Stimulated activated CD8-positive, alpha-beta memory T cell treated with anti-CD3 and anti-CD28 coated beads, Interleukin-15, amount 100 ng/mL, for 1 hour (primary cell): ENCODE measurements at places on chromosomes 13 and 19.
A peak's percentile ranks its signal among the peaks of the same experiment; 100 is the strongest.

GRCh38 chr13:20106742-20107141, 54.1 kb downstream of the GJA3 start:
- no peak for DNase-seq

DNA sequence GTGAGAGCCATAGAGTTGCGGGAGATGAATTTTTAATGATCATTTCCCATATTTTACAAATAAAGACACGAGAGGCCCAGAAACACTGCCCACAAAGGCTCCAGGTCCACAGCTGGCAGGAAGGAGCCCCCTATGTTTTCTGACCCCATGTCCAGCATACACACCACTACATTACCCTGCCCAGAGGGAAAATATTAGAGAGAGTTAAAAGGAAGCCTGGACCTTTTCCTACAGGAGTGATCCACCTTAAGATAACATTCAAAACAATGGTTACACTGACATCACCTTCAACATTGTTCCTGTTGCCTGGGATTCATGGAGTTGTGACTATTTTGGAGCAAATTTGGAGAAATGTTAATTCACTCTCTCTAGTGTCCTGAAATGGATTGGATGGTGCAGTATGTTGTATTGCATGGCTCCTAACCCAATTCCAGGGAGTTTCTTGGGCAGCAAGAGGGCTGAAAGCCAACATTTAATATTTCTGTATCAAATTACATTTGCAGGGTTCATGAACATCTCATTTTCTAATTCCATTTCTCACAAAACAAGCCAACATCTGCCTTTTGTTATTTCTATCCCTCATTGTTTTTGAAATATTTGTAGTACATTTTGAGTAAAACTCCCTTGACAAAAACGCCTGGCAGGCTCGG, 172.5 kb downstream of the DLEU7 start:
- no peak for DNase-seq

GRCh38 chr13:77406644-77407440, 79.9 kb upstream of the MYCBP2 start:
- DNase-seq: no peak

GRCh38 chr19:49114630-49115363, 627 bp downstream of the LIN7B start:
- DNase-seq: no peak

GRCh38 chr19:55650602-55651230, 2.7 kb downstream of the CCDC106 start:
- DNase-seq: no peak

DNA sequence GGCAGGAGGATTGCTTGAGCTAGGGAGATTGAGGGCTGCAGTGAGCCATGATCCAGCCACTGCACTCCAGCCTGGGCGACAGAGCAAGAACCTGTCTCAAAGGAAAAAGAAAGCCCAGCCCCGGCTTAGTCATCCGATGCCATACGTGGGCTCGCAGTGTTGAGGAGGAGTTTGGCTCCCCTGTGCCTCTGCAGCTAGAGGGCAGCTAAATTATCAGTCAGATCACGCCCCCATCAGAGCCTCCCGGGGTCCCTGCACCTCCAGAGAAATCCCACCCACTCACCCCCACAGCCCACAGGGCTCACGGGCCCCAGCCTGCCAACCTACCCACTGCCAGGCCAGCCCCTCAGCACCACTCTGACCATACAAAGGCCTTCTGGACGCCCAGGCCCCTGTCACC, 27.6 kb downstream of the MAU2 start:
- DNase-seq: no peak

DNA sequence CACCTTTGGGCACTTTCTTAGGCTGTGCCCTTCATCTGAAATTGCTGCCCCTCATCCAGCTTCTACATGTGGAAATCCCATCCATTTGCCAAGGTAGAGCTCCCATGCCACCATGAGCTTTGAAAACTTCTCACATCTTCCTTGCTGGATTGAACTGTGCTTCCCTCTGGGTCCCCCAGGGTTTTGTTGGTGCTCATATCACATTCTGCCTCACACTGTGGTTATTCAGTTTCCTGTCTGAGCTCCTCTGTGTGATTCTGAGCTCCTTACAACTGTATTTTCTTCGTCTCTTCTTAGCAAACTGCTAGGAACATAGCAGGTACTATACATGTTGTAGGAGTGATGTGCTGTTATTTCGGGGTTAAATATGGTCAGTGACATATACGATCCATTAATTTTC, 74.9 kb upstream of the KL start:
- DNase-seq: no peak

GRCh38 chr19:47186446-47187334, 44.3 kb downstream of the BBC3 start:
- peak; percentile 38 for DNase-seq

DNA sequence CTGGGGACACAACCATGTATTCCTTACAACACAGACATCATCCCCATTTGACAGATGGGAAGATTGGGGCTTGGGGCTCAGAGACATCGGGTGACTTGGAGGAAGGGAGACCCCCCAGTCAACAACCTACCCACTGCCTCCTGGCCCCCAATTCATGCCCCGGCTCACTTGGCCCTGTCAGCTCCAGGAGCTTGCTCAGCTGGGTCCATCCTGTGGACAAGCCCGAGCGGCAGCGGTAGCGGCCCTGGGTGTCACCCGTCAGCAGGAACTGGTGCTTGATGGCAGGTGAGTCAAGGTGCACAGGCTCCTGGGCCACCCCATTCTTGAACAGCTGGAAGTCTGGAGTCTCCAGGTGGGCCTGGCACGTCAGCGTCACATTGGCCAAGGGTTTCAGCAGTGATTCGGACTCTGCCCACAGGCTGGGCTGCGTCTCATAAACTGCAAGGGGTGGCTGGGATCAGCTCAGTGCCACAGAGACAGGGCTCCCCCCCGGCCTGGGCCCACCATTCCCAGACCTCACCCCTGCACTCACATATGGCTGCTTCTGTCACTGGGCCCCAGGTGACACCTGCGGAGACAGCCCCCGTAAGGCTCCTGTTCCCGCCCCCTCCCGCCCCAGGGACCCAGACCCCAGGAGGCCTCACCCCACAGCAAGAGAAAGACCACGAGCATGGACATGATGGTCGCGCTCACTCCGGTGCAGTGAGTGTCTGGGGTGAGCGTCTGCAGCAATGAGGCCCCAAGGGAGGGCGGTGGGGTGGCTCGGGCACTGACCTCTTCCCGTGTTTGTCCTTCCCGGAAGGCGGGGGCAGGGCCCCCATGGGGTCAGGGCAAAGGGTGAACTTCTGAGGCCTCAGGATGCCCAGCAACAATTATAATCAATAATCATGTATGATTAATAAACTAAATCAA, at the start of gene A1BG:
TSS of gene A1BG (minus strand) at position 733 of the 912 bp plus-strand sequence. CDS start at position 678, 55 bp downstream.
- DNase-seq: no peak

- DNase-seq: no peak
Measured at GRCh38 chr19:16849168-16849567, 20.0 kb downstream of the SIN3B start.

- DNase-seq: no peak
Measured at GRCh38 chr13:111175935-111176334, 60.8 kb downstream of the ARHGEF7 start.

GRCh38 chr13:29100758-29101157, 280.6 kb downstream of the MTUS2 start:
- no peak for DNase-seq

DNA sequence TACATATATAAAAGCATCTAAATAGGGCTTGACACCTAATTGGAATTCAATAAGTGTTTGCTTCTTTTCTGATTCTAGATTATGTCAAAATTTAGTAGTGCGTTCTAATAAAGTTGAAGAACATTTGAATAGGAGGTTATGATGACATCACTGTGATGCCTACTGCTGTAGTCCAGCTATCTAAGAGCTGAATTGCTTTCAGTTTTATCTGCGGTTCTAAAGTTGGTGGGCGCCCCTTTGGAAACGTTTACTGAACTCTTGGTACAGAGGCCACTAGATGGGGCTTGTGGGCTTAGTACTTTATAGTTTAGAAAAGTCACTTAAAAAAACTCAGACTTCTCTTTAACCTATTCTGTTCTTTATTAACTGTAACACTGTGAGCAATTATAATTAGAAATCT, 776.9 kb downstream of the GPC5 start:
- no peak for DNase-seq

DNA sequence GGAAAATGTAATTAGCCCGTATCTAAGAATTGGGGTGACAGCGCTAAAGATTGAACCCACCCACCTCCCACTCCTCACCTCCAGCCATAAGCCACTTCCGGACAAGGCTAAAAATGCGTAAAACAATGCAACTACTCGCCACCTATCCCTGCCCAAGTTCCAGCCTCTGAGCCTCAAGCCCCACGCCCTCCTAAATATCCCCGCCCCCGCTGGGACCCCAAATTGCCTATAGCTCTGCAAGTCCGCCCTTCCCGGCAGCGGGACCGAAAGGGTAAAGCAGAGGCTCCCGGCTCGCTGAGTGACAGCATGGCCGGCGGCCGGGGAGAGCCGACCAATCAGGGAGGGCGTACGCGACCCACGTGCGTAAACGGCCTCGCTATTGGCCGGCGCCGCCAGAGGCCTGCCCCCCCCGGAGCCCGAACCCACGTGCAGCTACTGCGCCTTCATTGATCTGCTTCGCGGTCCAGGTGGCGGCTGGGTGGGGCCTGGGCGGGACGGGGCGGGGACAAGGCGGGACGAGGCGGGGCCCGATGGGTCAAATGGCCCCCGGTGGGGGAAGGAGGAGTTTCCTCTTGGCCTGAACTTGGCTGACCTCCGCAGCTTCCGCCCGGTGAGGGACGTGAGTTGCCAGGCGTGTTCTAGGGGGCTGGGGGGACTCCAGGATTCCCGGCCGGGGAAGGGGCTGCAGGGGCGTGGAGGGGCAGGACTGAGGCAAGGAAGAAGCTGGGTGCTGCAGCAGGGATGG, at the start of gene TLE6:
TSS of gene TLE6 (plus strand) at position 564 of the 745 bp plus-strand sequence. CDS start 670 bp downstream, outside the sequence.
- peak; percentile 82 for DNase-seq

- DNase-seq: no peak
Measured at GRCh38 chr13:102227741-102228140, 174.1 kb downstream of the FGF14 start.

DNA sequence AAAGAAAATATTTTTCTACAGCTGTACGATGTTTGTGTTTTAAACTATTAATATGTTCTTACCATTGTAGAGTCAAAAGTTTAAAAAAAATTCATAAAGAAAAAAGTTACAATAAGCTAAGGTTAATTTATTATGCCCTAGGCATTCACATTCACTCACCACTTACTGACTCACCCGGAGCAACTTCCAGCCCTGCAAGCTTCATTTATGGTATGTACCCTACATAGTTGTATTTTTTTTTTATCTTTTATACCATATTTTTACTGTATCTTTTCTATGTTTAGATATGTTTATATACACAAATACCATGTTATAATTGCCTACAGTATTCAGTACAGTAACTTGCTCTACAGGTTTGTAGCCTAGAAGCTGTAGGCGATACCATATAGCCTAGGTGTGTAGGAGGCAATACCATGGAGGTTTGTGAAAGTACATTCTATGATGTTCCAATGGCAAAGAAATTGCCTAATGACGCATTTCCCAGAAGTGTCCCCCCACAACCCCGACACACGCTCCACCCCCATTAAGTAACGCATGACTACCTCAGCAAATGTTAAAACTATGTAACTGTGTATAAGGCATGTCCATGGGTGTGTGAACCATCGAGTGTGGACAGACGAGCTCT, 60.4 kb downstream of the SLITRK6 start:
- DNase-seq: no peak

GRCh38 chr13:81326913-81327312, 986.0 kb upstream of the SPRY2 start:
- no peak for DNase-seq

GRCh38 chr19:16330368-16330801, 5.8 kb downstream of the KLF2 start:
- peak; percentile 86 for DNase-seq

GRCh38 chr19:53328967-53329366, 4.6 kb upstream of the ZNF845 start:
- no peak for DNase-seq

DNA sequence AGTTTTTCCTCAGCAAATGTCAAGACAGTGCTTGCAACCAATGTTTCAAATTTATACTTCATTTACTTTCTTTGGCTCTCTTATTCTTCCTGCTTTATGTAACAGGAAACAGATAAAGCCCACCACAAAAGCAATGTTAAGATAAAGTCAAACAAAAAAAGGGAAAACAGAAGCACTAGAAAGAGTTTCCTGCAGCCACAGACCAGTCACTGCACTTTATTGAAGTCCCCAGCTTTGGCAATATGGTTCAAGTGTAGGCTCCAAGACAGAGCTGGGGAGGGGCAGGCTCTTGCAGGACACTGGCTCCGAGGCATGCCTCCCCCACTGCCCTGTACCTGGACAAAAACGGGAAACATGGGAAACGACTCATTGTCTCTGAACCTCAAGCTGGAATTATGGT, 15.3 kb upstream of the CDC16 start:
- DNase-seq: no peak

DNA sequence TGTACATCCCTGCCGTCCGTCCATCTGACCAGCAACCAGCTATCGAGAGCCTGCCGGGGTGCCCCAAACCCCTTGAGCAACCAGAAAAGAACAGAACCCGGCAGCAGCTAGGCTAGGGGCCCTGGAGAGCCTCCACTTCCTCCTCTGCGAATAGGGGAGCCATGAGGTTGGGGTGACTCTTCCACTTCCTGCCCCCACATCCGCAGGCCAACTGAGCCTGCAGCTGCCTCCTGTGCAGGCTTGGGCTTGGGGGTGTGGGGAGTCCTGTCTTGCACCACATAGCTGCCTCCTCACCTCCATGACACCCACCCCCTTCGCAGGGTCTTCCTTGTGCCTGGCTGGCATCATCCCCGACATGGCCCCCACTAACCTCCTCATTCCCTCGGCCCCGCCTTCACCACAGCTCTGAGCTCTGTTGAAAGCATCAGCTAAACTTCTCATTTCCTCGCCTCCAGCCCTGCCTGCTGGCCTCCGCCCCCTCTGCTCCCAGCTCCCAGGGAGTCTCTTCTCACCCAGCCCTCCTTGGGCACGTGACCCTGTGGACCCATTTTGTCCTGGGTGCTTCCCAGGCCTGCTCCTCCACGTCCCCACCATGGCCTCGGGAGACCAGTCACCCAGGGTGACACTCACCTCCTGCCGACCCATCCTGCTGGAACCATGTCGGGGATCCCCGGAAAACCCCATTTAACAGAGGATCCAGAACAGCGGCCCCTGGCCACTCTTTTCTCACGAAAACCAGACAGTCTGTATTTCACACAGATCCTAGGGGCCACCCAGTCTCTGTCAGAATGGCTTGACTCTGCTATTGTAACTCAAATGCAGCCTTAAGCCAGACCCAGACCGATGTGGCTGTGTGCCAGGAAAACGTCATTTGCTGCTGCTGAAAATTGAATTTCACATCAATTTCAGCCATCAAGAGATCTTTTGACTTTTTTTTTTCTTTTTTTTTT, 50.4 kb downstream of the MYO9B start:
- DNase-seq: peak; percentile 47

DNA sequence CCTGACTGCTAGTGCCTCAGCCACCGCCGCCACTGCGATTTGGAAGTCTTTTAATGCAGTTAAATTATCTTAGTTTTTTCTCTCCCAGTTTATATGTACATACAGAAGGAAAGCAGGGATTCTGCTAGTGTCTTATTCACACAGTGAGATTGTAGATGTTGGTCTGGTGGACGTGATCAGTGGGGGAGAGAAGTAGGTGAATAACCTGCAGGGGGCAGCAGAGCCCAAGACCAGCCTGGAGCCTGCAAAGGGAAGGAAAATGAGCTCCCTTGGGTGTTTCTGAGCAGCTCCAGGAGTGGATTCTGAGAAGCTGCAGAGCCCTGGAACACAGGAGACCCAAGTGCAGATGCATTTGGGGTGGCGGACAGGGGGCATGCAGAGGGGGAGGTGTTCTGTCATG, 26.3 kb downstream of the ZNF844 start:
- peak; percentile 21 for DNase-seq

GRCh38 chr19:20472854-20473253, 92.7 kb downstream of the ZNF737 start:
- DNase-seq: no peak

- DNase-seq: no peak
Measured at GRCh38 chr13:51826606-51827005, 18.4 kb downstream of the TMEM272 start.

- DNase-seq: no peak
Measured at GRCh38 chr19:29062475-29063435, 150.2 kb downstream of the UQCRFS1 start.
